Naive thymus-derived CD8-positive, alpha-beta T cell (primary cell): ENCODE measurements at places on chromosomes 2 and 18. TPM values are rescaled to one million over a fixed set of nuclear protein-coding genes. Genes with fewer than 3 reads are reported as not detected.
A peak's percentile ranks its signal among the peaks of the same experiment; 100 is the strongest.

Gene ALPI
- not detected for polyA plus RNA-seq

Gene KCNE4
- not detected for polyA plus RNA-seq

- no peak for DNase-seq
- H3K36me3 ChIP-seq: peaks cover 7% of the 10 kb centered on the region
- H3K27me3 ChIP-seq: no peaks in the 10 kb centered on the region
- no peak overlapping the region for H3K27ac ChIP-seq
- H3K4me1 ChIP-seq: peaks cover 30% of the 10 kb centered on the region
These were observed 300.9 kb downstream of the ARHGAP15 start for GRCh38 chr2:143429932-143430679.

GRCh38 chr2:182445391-182445965, 18.6 kb upstream of the PDE1A start:
- no peak for DNase-seq
- H3K27ac ChIP-seq: no peak overlapping the region
- no peaks in the 10 kb centered on the region for H3K27me3 ChIP-seq
- no peak overlapping the region for H3K4me3 ChIP-seq

Gene TTR
- not detected for polyA plus RNA-seq

DNA sequence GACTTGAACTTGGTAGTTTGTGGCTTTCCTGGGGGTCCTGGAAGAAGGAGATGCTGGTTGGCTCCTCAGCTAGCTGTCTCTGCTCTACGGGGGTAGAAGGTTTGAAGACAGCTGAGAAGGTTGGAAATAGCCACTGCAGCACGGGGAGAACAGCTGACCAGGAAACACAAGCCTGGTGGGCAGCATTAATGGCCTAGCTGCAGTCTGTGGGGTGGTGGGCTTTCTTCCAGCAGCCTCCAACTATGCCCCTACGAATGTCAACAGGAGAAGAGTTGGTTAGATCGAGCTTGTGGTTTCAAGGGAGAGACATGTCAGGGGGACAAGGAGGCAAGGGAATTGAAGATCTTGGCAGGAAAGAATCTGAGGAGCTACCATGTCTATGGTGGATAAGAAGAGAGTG, 38.9 kb downstream of the PMAIP1 start:
- no peaks in the 10 kb centered on the region for H3K4me1 ChIP-seq
- no peaks in the 10 kb centered on the region for H3K36me3 ChIP-seq
- H3K27me3 ChIP-seq: no peaks in the 10 kb centered on the region
- no peak overlapping the region for H3K4me3 ChIP-seq
- H3K27ac ChIP-seq: no peak overlapping the region
- DNase-seq: no peak

DNA sequence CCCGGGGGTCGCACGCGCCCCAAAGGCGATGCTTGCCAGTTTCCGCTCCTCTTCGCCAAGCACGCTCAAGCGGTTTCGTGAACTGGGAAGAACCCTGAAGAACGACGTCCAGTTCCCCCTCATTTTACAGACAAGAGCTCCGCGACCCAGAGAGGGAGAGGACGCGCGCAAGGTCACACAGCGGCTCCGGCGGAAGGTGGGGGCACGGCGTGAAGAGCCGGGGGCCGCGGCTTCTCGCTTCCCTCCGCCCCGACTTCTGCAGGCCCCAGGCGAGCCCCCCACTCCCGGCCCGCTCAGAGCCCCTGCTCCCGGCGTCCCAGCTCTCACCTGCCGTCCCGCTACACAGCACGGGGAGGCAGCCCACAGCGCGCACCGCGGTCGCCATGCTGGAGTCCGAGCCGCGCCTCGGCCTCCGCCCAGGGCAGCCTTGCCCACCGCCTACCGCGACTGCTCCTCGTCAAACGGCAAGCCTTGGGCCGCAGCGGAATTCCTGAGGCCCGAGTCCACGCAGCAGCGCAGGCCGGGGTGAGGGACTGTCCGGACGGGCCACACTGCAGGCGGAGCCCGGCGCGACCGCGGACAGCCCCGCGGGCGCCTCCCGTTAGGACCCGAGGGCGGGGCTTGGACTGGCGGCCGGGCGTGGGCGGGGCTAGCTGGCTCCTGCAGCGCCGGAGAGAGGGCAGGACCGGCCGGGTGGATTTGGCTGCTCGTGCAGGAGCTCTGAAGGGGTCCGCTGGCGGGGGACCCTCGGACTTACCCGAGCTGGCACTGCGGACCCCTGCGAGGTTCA, at the start of gene MRPS5:
Gene MRPS5 (minus strand): TSS at position 402 of the 790 bp plus-strand sequence. CDS start 17 bp downstream, at position 385.
- H3K36me3 ChIP-seq: no peaks in the 10 kb centered on the region
- peak; percentile 86 for DNase-seq
- peak within 1 kb of the TSS; percentile 96 for H3K4me3 ChIP-seq
- H3K27ac ChIP-seq: peak within 1 kb of the TSS; percentile 95
